ENCODE measurements at places on chromosomes 11 and 22.

GRCh38 chr11:8263769-8264410, at the start of gene LMO1:
LMO1 (minus strand) TSS chr11:8263878; CDS start chr11:8263362, 516 bp downstream.
- peak; percentile 80 for DNase-seq

GRCh38 chr11:87604350-87604749, 566.6 kb downstream of the TMEM135 start:
- DNase-seq = no peak

DNA sequence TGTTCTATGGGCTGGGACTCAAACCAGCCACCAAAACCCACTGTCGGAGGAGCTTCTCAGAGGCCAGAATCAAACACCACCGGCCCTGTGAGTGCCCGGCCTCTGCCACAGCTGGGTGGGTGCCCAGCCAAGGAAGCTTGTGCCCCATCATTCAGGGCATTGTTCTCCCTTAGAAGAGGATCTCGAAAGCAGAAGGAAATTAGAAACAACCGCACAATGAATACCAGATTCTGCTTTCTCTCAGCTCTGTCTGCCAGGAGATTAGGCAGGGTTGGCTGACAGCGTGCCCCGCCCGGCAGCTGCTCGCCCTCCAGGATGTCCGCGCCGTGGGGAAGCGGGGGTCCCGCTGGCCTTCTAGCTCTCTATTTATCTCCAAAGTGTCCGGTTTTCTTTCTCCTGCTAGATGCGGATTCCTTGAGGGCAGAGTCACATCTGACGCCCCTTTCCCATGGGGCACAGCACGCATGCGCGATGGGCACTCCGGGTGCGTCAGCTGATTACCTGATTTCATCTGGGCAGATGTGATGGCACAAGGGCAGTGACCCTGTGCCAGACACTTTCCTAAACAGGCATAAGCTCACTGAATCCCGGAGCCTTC, 25.5 kb downstream of the SCGB1A1 start:
- DNase-seq = no peak

DNA sequence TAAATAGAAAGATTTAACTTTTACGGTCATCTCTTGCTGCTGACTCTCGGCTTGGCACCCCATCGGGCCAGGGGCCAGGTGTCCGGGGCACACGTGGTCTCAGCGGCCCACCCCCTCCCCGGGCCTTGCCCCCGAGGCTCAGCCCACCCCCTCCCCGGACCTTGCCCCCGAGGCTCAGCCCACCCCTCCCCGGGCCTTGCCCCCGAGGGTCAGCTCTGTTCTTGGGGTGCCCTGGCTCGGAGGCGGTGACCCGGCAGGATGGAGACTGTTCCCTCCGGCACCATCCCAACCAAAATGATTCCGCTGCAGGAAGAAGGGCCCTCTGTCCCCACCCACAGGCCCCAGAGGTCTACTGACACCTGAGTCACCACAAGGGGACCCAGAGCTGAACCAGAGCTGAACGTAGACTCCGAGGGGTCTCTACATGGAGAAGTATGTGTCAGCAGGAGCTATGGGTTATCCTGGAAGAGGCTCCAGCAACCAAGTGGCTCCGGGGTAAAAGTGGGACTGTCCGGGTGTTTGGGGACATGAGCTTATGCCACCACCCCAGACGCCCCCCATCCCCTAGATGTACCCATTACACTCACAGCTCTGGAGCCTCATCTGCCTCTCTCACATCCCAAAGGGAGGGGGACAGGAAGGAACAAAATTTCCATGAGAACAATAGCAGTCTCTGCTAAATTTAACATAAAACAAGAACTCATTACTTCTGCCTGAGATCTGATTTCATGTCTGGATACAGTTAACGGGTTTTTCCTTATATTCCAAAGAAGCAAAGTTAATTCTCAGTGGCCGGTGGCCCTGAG, 38.4 kb downstream of the MACROD1 start:
- no peak for DNase-seq

DNA sequence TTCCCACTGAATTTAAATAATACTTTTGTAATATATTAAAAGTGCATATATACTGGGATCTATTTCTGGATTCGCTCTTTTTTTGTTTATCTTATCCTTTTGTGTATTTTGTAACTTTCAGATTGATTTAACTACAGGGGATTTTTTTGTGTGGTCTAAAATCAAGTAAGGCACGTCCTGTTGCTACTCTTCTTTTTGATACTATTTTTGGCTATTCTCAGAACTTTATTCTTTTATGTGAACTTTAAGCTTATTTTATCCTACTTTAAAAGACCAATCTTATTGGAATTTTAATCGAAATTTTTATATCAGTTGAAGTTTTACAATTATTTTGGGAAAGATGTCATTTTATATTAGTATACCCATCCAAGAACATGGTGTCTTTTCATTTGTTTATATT, 106.8 kb downstream of the UVRAG start:
- DNase-seq = no peak

GRCh38 chr11:88169471-88169870, 5.8 kb downstream of the RAB38 start:
- DNase-seq = no peak

- no peak for DNase-seq
Observed at GRCh38 chr11:17171343-17171742, 36.4 kb downstream of the PIK3C2A start.

DNA sequence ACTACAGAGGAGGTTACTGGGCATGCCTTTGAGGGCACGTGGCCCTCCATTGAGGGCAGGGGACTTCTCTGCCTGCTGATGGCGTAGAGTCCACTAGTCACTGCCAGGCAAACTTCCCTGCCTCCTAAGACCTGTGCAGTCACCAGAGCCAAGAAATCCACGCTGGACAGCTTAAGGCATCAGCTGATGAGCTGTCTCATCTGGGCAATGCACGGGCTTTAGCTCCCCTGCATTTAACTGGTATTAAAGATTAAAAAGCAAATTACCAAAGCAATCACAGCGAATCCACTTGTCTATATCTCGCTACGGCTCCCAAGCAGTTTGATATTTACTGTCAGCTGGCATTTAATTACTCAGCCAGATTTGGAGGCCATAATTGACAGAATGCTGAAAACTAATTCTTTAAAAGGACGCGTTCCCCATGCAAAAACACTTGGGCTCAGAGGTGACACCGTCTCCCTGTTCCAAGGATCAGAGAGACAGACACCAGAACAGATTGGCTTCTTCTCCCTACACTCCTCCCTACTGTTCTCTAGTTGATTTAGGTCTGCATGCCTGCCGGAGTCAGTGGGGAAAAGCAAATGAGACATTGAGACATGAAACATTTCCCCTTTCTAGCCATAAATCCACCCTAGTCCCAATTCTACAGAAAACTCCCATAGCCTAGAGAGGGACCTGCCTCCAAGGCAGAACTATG, 68.5 kb downstream of the SPATA19 start:
- no peak for DNase-seq

GRCh38 chr11:121451986-121452608, at the start of gene SORL1:
SORL1 (plus strand) TSS chr11:121452314; CDS start chr11:121452332, 18 bp downstream.
- peak; percentile 90 for DNase-seq
